ENCODE measurements at places on chromosomes 5 and 9.
A peak's percentile ranks its signal among the peaks of the same experiment; 100 is the strongest.

DNA sequence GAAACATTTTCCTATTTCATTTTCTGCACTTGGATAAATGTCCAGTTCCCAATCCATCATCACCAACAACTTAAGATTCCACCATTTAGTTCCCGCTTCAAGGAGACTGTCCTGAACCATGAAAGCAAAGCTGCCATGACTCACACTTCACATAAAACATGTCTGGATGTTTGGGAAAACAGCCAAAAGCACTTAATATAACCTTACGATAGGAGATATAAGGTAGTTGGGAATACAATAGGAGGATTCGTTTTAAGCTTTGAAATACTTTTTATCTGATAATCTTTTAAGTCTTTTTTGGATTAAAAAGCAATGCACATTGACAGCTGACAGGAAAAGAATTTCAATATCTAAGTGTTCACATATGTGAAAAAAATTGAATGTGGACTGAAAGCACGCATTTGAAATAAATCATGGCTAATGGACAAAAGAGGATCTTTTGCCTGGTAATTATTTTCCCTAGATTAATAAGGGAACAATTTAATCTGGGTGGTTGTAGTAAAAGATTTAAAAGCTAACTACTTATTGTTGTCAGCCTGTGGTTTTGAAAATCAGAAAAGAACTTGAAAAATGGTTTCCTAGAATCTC, 17.3 kb upstream of the TGFBI start:
- DNase-seq, result no peak

DNA sequence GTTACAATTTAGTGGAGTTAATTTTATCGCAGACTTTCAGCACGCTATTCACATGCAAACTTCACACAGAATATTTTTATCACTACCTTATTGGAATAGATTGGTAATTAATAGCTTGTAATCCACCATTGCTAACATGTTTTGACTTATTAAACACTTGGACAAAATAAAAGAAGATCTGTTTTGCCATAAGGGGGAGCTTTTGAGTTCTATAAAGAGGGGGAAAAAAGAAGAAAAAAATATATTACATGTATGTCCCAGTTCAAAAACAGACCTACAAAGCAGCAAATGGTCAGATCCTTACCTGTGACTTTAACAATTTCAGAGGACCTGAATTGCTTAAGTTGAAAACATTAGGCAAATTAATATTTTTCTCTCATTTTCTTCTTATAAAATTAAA, 1.2 kb upstream of the PAPPA start:
- peak; percentile 4 for DNase-seq

DNA sequence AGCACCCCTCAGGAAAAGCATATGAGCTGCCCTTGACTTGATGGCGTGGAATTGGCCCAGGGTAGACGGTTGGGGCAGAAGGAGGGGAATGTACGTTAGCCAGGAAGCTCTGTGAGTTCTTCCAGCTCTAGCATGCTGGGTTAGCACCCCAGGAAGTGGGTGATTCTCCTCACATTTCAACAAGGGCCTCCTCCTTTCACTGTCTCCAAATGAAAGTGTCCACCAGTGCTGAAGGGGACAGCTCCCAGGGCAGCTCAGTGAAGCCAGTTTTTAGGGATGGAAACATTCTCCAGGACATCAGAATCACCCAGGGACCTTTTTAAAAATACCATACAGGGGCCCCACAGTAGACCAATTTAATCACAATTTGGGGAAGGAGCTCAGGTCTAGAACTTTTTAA, 17.2 kb upstream of the AFAP1L1 start:
- DNase-seq, result no peak

DNA sequence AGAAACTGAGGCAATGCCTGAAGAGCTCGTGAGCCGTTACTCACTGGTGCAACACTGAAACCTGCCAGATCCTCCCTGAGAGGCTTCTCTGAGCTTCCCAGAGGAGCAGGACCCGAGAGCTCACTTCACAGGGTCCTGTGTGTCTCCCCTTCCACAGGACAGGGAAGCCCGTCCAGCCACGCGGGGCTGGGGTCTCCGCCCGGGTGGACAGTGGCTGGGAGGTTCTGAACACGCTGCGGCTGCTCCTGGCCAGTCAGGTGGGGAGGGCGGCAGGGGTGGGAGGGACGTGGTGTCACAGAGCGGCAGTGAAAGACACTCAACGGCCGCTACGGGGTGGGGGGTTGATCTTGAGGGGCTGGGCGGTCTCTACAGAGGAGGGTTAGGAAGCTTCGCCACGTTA, 290 bp upstream of the ZDHHC11 start:
- DNase-seq, result no peak

GRCh38 chr9:77938163-77938562, 93.4 kb downstream of the GNAQ start:
- DNase-seq, result no peak

DNA sequence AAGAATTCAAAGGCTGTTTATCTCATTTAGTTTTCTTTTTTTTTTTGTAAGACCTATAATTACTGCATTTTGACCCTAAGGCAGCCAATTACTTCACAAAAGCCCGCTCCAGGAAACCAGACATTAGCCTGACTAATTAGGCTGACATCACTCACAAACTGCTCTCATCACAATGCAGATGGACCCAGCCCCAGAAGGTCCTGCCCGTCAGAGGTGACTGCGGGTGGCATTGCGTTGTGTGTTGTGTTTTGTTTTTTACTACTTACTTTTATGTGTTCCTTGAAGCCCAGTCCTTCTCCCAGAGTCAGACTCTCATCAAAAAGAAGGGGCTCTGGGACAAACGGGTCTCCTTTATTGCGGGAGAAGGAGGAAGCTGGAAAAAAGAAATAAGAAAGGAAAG, 172.2 kb downstream of the HSD17B3 start:
- DNase-seq, result no peak

DNA sequence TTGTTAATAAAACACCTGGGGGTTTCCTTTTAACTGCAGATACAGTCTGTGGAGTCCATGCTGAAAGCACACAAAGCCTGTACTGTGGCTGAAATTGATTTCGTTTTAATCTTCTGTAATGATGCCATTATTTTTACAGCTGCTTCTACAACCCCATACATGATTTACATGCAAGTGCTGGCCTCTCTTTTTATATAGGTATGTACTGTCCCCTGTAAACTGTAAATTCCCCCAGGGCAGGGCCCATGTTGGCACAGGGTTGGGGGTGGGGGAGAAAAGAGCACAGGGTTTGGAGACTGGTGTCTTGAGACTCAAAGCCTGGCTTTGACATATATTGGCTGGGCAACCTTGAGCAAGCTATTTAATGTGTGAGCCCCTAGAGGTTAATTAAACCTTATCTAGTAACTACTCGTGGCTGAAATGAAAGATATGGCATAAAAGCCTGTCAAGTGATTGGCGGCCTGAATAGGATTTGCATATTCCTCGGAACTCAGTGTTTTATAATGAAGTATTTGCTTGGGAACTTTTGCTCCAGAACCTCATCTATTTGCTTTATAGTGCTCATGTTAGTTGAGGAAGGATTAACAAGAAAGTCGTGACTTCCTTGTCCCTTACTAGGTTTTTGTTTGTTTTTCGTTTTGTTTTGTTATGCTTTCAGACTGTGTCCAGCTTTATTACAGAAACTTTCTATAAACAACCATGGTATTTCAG, 34.0 kb downstream of the KLF4 start:
- peak; percentile 90 for DNase-seq

GRCh38 chr5:105088961-105089360, 1526.4 kb upstream of the NUDT12 start:
- DNase-seq, result no peak

DNA sequence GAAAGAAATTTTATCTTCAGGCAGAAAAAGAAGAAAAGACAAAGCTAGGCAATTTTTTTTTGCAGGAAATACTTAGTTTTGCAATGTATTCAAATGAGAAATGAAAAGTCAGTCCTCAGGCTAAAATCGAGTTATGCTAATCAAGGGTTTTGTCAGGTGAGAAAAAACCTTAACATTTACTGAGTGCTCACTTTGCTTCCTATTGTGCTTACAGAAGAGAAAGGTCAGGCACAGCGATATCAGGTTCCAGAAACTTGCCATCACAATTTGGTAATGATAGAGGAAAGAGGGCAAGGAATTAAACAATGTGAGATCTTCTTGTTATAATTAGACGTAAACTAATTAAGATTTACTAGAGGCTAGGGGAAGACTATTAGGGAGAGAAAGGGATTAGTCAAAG, 431.7 kb upstream of the CTNND2 start:
- no peak for DNase-seq

GRCh38 chr5:153516504-153517240, 26.2 kb downstream of the GRIA1 start:
- DNase-seq, result no peak
